Activated T-cell treated with anti-CD3 and anti-CD28 coated beads, Interleukin-2, amount 50 U/mL, for 72 hours (primary cell): ENCODE measurements at places on chromosomes 2 and 18. TPM values are rescaled to one million over a fixed set of nuclear protein-coding genes. Genes with fewer than 3 reads are reported as not detected.

Gene RAB6C
- 0.14 TPM for total RNA-seq

- DNase-seq, result peak; percentile 59
Observed at GRCh38 chr18:7566567-7567473, at the start of gene PTPRM. Gene PTPRM (plus strand): TSS chr18:7567316. CDS start chr18:7567819, 503 bp downstream.

Gene SMCHD1
- total RNA-seq, result 103 TPM

- no peak for DNase-seq
Observed at GRCh38 chr2:139814458-139814857, 1034.3 kb upstream of the NXPH2 start.

Gene RAD51AP2
- not detected for total RNA-seq

GRCh38 chr2:95285542-95285932 is 11.3 kb downstream of the PROM2 start:
- DNase-seq, result no peak

Gene BOLL
- total RNA-seq, result 0.10 TPM

Gene CD8B
- total RNA-seq, result 79.3 TPM

Gene NFATC1
- total RNA-seq, result 70.4 TPM
